ENCODE measurements at places on chromosomes 1 and 21. TPM values are rescaled to one million over a fixed set of nuclear protein-coding genes. Genes with fewer than 3 reads are reported as not detected.

PLXNA2 gene
- 16.2 TPM for total RNA-seq

PFKL gene
- total RNA-seq = 223 TPM

RGS1 gene
- total RNA-seq = not detected

AMY1B gene
- not detected for total RNA-seq

SMCP gene
- not detected for total RNA-seq

TNFRSF25 gene
- 42.5 TPM for total RNA-seq

MSH4 gene
- not detected for total RNA-seq

TMEM200B gene
- total RNA-seq = 9.3 TPM

ID3 gene
- total RNA-seq = 77.7 TPM

ATP1A4 gene
- total RNA-seq = 0.04 TPM

LDLRAD1 gene
- total RNA-seq = not detected

SH2D1B gene
- total RNA-seq = 0.04 TPM

PAX7 gene
- not detected for total RNA-seq

AMPD1 gene
- not detected for total RNA-seq

FAM3B gene
- not detected for total RNA-seq

CDC42 gene
- 212 TPM for total RNA-seq

BECN2 gene
- not detected for total RNA-seq

TSTD1 gene
- total RNA-seq = 16.5 TPM

HSD3B2 gene
- total RNA-seq = not detected

LRRN2 gene
- 9.0 TPM for total RNA-seq

VCAM1 gene
- not detected for total RNA-seq

HIPK1 gene
- 18.7 TPM for total RNA-seq

GUCA2A gene
- not detected for total RNA-seq

HMGCL gene
- 30.8 TPM for total RNA-seq

PGLYRP3 gene
- not detected for total RNA-seq

RCAN3 gene
- total RNA-seq = 25.6 TPM

CELA2A gene
- total RNA-seq = not detected

OR6N1 gene
- total RNA-seq = not detected

FLG2 gene
- not detected for total RNA-seq

EXTL1 gene
- not detected for total RNA-seq

CRNN gene
- total RNA-seq = not detected

NECTIN4 gene
- total RNA-seq = 6.8 TPM

FAM177B gene
- total RNA-seq = not detected

PRELP gene
- not detected for total RNA-seq

COL9A2 gene
- total RNA-seq = 7.0 TPM

MAP1LC3C gene
- total RNA-seq = not detected

PLOD1 gene
- 179 TPM for total RNA-seq

FAM43B gene
- total RNA-seq = 0.11 TPM

GSTM5 gene
- total RNA-seq = not detected

CCDC24 gene
- 21.9 TPM for total RNA-seq

TMEM79 gene
- 8.1 TPM for total RNA-seq

SYT6 gene
- total RNA-seq = not detected

RNF223 gene
- total RNA-seq = 147 TPM

FMO4 gene
- total RNA-seq = 0.98 TPM

IGSF9 gene
- 19.9 TPM for total RNA-seq
